ENCODE measurements at places on chromosomes 16 and 17. TPM values are rescaled to one million over a fixed set of nuclear protein-coding genes. Genes with fewer than 3 reads are reported as not detected.

GRCh38 chr17:34169496-34169895, 85.6 kb upstream of the CCL2 start:
- H3K4me1 ChIP-seq = no peaks in the 10 kb centered on the region
- H3K36me3 ChIP-seq = no peaks in the 10 kb centered on the region
- no peak overlapping the region for H3K4me3 ChIP-seq
- H3K27ac ChIP-seq = no peak overlapping the region

KRTAP3-2 gene
- not detected for total RNA-seq

HOXB13 gene
- total RNA-seq = 0.40 TPM

PPP1R27 gene
- 0.17 TPM for total RNA-seq

DNA sequence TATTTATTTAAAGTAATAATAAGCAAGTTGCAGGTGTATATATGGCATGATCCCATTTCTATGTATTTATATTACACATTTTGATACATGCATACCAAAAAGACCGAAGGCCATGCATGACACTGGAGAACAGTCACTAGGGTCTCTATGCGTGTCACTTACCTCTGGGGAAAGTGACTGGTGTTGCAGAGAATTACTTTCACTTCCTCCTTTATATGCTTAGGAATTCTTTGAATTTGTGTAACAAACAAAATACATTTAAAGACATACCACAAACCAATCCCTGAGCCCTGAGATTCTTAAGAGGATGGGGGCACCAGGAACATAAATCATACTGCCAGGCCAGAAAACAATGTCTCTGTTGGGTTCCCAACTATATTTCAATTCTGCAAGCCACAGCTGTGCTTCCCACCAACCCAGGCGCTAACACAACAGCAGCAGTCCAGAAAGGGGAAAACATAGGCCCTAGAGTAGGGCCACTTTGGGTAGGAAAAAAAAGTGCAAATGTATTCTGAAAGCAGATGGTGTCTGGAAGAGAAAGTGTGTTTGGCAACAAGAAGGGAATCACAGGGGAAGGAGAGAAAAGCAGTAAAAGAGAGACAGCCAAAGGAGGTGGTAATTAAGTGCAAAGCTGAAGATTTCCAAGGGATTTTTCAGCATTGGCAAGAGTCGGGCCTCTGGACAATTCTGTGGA, 24.5 kb upstream of the HYDIN start:
- DNase-seq = peak; percentile 18
- no peak overlapping the region for H3K4me3 ChIP-seq
- peaks cover 7% of the 10 kb centered on the region for H3K4me1 ChIP-seq

DNA sequence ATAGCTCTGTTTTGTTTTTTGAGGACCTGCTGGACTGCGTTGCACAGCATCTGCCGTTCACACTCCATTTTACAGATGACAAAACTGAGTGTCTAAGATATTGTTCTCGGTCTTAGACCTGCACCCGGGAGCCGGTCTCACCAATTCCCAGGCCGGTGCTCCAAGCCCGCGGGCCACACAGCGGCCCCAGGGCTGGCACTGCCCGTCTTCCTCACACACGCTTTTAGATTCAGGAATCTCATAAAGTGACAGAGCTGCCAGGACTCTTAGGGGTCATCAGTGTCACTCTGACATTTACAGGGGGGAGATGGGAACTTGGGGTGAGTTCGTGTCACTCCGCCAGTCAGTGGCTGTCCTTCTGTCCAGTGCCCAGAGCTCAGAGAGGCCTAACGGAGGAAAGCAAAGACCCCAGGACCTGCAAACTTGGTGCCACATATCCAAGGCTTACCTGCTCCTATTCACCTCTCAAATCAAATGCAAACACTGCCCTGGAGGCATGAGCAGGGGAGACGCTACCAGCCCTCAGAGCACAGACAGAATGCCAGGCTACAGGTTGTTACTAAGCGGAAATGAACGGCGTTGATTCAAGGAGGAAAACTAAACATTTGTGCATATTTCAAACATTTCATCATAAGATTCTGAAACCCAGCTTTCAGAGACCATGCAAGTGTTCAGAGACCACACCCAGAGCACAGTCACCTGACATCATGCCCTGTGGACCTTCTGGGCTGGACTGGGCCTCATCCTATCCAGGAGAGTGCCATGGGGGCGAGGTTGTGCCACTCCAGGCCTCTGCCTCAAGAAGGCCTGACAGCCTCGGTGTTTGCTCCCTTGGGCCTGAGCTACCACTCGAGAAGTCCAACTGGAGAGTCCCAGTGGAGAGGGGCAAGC, 29.5 kb downstream of the TNFRSF13B start:
- H3K27ac ChIP-seq = no peak overlapping the region
- no peaks in the 10 kb centered on the region for H3K36me3 ChIP-seq
- no peak overlapping the region for H3K4me3 ChIP-seq
- no peak for DNase-seq
- no peaks in the 10 kb centered on the region for H3K4me1 ChIP-seq

DNA sequence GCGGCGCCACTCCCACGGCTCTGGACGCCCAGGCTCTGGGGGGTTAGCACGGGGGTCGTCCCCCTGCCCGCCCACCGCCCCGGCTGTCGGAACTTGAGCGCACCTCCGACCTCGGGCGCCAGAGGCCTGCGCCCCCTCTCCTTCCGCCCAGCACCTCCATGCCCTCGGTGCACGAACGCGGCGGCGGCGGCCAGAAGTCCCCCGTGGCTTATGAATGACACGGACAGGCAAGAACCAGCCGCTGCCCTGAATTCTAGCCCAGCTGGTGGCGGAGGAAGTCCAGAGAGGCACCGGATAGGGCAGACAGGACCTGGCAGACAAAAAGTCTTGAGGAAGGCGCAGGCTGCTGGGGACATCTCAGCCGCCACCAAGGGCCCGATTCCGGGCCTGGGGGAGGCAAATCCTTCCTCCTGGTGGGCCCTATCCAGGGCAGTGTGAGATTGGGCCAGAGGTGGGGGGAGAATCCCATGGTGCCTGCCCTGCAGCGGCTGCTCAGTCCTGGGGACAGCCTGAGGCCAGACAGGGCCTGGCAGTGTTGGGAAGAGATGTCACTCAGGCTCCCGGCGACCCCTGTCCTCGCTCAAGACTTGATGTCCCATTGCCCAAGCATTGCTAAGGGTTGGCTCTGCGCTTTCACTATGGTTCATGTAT, 897 bp upstream of the CYGB start:
- no peak overlapping the region for H3K4me3 ChIP-seq
- no peak overlapping the region for H3K27ac ChIP-seq
- no peak for DNase-seq
- peaks cover 67% of the 10 kb centered on the region for H3K4me1 ChIP-seq
- H3K36me3 ChIP-seq = peaks cover 9% of the 10 kb centered on the region
- peaks cover 32% of the 10 kb centered on the region for H3K27me3 ChIP-seq
